ENCODE measurements at places on chromosomes 16 and 17.

DNA sequence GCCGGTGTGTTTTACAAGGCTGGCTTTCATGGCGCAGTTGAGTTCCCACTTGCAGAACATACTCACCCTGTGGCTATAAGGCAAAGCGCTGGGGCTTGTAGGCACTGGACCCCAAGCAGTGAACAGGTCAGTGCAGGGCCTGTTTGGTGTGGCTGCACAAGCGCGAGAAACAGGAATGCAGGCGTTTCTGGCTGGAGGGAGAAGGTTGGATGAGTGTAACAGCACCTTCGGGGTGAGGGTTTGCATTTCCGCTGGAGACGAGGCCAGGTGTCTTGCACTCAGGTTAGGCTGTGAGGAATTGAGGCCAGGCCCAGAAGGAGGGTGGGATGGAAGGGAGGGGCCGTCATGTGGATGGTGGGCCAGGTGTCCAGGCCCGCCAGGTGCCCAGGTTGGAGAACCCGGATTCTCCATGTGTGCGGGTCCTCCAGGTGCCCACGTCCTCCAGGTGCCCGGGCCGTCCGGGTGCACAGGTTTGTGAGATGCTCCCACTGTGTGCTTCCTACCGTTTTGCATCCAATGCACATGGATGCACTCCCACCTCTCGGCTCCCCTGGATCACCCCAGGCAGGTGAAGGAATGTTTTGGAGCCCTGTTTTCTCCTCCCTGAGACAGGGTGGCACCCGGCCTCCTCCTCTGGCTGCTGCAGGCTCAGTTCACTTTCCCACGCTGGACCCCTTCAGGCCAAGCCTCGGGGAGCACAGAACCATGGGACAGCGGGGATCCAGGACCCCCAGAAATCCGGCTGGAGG is 46.0 kb downstream of the SLC7A5 start:
- no peak for DNase-seq

DNA sequence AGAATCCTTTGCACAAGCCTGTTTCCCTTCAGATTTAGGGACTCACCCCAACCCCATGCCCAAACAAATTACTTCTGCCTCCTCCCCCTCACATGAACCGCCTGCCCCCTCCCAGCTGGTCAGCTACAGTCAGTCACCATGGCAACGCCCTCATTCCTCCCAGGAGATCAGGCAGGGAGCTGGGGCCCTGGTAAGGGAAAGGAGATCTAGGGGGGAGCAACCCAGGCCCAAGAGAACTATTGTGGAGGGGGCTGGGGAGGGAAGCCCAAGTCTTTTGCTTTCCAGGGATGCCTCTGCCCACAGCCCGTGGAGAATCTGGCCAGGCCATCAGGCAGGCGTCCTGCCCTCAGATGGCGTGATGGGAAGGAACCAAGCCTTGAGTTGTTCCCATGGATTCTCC is 2.8 kb downstream of the FAM171A2 start:
- no peak for DNase-seq

GRCh38 chr16:10971560-10971961 is 27.2 kb downstream of the CLEC16A start:
- DNase-seq: peak; percentile 55

GRCh38 chr17:7843536-7844291 is 9.7 kb downstream of the KDM6B start:
- DNase-seq: peak; percentile 94

DNA sequence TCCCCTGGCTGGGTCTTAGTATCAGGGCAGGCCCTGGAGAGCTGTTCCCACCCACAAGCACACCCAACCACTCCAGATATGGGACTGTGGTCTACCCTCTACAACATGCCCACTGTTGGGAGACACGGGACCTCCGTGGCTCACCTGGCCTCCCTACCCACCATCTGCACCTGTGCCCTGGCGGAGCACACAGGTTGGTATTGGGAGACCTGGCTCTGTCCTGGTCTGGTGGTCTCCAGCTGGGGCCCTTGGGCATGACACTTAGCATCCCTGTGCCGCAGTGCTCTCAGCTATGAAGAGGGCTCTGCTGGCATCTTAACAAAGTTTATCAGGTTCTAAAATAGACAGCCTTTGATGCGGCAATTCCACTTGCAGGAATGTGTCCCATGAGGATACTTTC is 5.8 kb downstream of the C16orf95 start:
- no peak for DNase-seq

DNA sequence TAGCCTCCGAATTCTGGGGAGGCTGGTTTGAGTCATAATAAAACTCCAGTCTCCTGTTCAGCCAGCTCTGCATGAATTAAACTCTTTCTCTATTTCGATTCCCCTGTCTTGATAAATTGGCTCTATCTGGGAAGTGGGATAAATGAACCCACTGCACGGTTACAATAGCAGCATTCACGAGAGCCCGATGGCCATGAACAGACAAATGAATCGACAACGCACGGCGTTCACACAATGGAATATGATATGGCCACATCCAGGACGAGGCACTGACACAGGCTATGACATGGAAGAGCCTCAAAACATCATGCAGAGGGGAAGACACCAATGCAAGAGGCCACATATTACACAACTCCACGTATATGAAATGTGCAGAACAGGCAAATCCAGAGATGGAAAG is 5.6 kb upstream of the CARD14 start:
- DNase-seq: no peak

DNA sequence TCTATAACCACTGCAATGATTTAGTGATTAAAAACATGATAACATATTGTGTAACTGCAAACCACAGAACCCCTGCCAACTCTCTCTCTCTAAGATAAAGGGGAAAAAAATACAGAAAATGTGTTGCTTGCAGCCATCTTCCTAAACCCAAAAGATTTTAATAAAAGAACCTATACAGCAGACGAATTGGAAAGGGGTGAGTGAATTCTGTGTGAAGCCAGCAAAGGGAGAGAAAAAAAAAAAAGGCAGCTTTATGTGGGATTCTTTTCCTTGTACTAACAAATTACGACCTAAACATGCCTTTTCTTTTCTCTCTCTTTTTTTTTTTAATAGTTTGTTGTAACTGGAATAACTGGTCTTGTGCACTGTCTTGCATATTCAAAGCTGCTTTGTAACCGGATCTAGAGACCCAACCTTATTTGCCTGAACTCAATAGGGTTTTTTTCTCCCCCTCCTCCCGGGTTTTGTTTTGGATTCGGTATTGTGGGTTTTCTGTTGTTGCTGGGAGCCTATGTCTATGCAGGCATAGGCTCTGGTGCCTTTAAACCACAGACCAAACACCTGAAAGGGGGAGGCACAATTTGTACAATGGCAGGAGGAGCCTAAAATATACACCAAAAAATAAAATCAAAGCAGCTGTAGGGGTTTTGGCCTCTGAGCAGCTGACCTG is 7.0 kb upstream of the ZFHX3 start:
- DNase-seq: no peak

GRCh38 chr17:21213638-21214014 is 335 bp downstream of the TMEM11 start:
- DNase-seq: no peak

GRCh38 chr17:57090560-57091185 is 5.6 kb downstream of the AKAP1 start:
- no peak for DNase-seq

GRCh38 chr16:71537643-71538042 is 11.4 kb downstream of the CHST4 start:
- DNase-seq: peak; percentile 11

- DNase-seq: no peak
These were observed 497.0 kb upstream of the HSBP1 start for GRCh38 chr16:83310816-83311215.

GRCh38 chr16:25925421-25925820 is 233.7 kb downstream of the HS3ST4 start:
- no peak for DNase-seq

All from dermis microvascular lymphatic vessel endothelial cell (primary cell).